Progenitor cell of endocrine pancreas (in vitro differentiated cells): ENCODE measurements at places on chromosomes 6 and 20.

- no peak for DNase-seq
These were observed 40.1 kb downstream of the ITPR3 start for GRCh38 chr6:33661106-33661838.

GRCh38 chr20:49989234-49990065, 6.7 kb downstream of the SNAI1 start:
- DNase-seq, result no peak

DNA sequence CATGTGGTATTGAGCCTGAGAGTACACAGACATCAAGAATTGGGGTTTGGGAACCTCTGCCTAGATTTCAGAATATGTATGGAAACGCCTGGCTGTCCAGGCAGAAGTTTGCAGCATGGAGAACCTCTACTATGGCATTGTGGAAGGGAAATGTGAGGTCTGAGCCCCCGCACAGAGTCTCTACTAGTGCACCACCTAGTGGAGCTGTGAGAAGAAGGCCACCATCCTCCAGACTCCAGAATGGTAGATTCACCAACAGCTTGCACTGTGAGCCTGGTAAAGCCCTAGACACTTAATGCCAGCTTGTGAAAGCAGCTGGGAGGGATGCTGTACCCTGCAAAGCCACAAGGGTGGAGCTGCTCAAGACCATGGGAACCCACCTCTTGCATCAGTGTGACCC, 658.2 kb downstream of the HACE1 start:
- no peak for DNase-seq

GRCh38 chr6:33813990-33814985, 10.5 kb upstream of the MLN start:
- DNase-seq, result no peak

DNA sequence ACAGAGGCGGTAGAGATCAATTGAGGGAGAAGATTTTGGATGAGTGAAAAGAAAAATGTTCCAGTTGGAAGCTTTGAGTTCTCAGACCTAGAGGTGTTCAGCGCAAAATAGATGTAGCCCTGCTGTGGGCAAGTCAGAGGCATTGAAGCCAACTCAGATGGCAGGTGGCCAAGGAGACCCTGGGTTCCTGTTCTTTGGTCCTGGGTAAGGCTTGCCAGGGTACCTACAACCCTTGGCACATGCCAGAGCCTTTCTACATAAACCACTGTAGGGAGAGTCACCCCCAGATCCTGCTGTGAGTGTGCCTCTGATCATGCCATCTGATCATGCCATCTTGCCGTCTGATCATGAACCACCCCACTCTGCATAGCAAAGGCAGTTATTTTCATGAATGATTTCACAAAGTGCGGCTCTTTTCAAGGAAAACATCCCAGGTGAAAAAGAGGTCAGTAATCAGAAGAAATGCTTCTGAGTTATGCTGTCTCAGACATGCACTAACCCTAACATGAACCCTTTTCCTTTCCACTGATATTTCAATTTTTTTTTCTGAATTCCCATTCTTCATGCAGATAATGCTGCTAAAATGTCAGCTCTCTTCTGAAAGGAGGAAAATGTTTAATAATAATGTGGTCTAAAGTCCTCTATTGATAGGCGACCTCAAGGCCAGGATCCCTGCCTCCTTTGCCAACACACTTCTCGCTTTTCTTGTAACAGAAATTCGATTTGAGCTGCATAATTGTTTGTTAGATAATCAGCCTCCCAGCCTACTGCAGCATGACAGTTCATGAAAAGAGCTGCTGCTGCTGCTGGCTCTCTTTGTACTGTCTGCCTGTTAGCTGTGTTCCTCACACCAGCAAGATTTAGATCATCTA, 153.6 kb downstream of the MTHFD1L start:
- no peak for DNase-seq

DNA sequence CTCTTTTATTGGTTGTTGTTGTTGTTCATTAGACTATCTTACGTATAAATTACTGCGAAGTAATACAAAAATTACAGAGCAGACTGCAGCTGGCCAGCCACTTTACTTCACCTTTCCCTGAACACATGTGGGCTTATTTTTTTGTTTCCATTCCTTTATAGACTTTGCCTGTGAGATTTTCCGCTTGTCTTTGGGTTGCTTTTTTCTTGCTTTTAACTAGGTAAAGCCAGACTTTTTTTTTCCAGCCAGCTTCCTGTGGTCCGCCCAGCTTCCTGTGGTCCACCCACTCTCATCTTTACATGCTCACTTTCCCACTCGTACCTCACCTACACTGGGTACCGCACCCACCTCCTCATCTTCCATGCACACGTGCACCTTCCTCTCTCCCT, 79.0 kb downstream of the IPCEF1 start:
- DNase-seq, result no peak

DNA sequence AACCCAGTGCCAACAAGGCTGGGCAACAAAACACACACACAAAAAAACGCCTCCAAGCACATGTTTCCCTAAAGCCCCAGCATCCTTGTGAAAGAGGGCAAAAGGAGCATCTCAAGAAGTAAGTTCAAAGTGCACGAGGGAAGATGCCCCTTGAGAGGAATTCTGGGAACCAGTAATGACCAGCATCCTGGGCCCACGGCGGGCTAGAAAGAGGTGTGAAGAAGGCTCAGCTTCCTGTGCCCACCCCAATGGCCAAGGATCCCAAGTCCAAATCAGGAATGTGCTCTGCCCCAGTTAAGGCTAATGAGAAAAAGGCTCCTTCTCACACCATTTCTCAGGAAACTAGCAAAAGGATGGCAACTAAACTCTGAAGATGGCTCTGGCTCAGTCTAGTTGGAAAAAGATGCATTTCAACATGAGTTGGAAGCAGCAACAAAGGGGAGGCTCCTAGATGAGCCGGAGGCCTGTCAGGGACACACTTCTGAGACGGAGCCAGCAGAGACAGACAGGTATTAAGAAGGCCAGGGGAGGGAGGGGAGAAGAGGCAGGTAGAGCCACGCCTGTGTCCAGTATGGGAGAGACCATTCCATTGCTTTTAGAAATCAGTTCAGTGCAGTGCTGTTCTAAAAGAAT, 3.2 kb downstream of the RIMS4 start:
- DNase-seq, result no peak

DNA sequence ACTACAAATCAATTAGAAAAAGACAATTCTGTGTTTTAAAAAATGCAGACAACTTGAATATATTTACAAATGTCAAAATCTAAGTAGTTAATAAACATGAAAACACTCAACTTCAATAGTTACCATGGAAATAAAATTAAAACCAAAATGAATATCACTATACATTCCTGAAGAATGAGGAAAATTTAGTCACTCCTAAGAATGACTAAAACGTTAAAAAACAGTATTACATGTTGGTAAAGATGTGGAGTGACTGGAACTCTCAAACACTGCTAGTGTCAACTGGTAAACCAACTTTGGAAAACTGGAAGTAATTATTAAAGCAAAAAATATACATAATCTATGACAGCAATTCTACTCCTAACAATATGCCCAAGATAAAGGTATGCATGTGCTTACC, 36.3 kb downstream of the AHI1 start:
- DNase-seq, result no peak

DNA sequence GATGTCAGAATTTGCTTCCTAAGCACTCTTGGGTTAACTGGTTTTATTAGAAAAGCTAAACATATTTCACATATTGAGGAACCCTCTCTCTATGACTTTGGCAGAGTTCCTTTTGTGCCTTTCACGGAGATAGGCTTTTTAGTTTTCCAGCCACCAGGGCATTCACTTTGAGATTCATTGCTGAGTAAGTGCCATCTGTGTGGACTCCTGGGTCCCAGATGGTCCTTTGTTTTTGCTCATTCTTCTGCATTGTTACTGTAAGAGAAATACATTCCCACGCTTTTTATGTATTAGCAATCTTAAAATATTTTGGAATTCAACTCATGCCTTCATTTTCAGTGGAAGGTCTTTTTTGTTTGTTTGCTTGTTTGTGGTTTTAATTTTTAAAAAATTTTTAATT, 76.3 kb upstream of the PHACTR2 start:
- no peak for DNase-seq

DNA sequence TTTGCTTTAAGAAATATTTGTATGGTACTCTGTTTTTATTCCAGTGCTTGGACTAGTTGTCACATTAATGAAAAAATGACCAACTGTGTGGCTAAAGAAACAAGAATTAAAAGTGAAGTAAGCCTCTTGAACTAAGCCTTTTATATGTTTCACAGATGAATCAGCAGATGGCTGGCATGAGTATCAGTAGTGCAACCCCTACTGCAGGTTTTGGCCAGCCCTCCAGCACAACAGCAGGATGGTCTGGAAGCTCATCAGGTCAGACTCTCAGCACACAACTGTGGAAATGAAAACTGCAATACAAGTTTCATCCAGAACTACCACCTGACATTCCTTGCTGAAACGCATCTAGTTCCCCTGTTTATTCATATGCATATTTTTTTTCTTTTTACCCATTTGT, 96.8 kb downstream of the B3GAT2 start:
- no peak for DNase-seq

- DNase-seq, result no peak
These were observed 23.9 kb downstream of the FAM162B start for GRCh38 chr6:116741571-116741970.

DNA sequence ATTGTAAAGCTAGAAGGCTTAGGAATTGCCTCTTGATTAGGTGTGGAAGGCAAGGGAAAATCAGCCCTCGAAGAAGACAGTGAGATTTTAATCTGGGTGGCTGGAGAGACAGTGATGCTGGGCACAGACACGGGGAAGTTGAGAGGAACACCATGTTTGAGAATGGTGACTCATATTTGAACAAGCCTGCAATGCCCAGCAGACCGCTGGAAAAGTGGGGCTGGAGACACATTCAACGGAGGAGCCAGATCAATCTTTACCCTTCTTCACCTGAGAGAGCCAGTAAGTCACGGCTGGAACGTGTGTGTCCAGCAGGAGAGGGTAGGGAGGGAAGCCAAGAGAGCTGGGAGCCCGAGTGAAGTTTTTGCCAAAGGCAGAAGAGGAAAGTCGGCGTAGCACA, 3.7 kb upstream of the ESR1 start:
- no peak for DNase-seq

- DNase-seq, result no peak
These were observed 59.5 kb downstream of the NCOA3 start for GRCh38 chr20:47561180-47561579.

DNA sequence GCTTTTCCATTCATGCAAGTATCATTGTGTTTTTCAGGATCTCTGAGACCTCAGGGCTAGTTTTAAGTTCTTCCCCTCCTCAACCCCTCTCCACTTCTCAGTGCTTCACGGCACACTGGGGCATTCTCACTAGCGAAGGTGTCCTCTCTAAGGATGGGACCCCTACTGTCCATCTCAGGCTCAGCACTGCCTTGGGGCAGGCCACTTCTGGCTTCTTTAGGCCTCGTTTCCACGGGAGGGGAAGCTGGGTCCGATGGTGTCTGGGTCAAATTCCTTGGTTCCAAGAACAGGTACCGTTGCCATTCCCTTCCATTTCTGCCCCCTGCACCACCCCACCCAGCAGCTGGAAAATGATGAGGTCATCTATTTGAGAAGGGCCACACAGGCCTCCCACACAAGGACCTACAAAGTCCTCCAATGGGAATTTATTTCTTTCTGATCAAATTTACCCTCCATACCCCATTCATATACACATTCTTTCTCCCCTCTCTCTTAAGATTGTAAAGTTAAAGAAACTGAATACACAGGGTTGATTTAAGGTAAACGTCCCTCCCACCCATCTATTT, 17.2 kb downstream of the GNAS start:
- no peak for DNase-seq
